ENCODE measurements at places on chromosomes 1 and 21. TPM values are rescaled to one million over a fixed set of nuclear protein-coding genes. Genes with fewer than 3 reads are reported as not detected.

The PLCH2 gene
- 0.44 TPM for total RNA-seq

The WDR64 gene
- not detected for total RNA-seq

The PTGFRN gene
- 15.2 TPM for total RNA-seq

The GPR3 gene
- total RNA-seq: 1.7 TPM

The MPZL1 gene
- 79.4 TPM for total RNA-seq

The ANKRD65 gene
- not detected for total RNA-seq

The DMBX1 gene
- 0.99 TPM for total RNA-seq

The SMYD2 gene
- 27.3 TPM for total RNA-seq

The GRIK1 gene
- not detected for total RNA-seq

The GNG12 gene
- 37.7 TPM for total RNA-seq

The HTR6 gene
- 0.18 TPM for total RNA-seq

The ERICH3 gene
- total RNA-seq: not detected

The EPHA10 gene
- 0.87 TPM for total RNA-seq

The CD1D gene
- total RNA-seq: not detected

The LORICRIN gene
- total RNA-seq: not detected

The MNDA gene
- total RNA-seq: not detected
